ENCODE measurements at places on chromosomes 1 and 21.

GRCh38 chr1:167168424-167168823, 52.3 kb upstream of the POU2F1 start:
- no peak for DNase-seq

DNA sequence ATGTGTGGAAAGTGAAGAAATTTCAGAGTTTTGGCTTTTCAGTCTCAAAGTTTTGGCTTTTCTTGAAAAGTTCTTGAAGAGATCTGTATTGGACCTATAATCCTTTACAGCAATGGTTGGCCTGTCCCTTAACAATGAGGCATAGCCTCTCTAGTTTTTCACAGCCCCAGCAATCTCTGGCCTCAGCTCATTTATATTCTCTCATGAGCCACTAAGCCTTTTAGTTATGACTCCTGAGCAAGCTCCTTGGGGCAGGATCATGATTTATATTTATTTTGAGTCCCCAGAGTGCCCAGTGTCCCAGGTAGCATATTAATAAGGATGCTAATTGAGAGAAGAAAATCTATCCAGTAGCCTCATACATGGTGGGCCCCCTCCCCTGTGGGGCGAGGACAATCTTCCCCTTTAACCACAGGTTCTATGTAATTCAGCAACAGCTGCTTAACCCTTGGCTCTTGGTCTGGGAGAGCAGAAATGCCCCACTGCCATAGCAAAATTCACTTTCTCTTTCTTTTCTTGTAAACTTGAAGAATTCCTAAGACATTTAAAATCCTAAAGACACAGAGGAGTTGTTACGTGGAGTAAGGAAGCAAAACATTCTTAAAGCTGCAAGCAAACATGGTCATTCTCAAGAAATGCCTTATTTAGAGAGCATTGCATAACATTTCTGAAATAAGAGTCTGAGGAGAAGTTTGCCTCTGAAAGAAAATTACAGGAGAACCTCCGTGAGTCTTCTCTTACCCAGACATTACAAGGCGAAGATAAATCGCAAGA, 6.3 kb downstream of the NGF start:
- no peak for DNase-seq

- no peak for DNase-seq
Observed at GRCh38 chr21:42845296-42845965, 33.9 kb downstream of the WDR4 start.

GRCh38 chr1:3283849-3284248, 170.6 kb upstream of the ARHGEF16 start:
- no peak for DNase-seq

DNA sequence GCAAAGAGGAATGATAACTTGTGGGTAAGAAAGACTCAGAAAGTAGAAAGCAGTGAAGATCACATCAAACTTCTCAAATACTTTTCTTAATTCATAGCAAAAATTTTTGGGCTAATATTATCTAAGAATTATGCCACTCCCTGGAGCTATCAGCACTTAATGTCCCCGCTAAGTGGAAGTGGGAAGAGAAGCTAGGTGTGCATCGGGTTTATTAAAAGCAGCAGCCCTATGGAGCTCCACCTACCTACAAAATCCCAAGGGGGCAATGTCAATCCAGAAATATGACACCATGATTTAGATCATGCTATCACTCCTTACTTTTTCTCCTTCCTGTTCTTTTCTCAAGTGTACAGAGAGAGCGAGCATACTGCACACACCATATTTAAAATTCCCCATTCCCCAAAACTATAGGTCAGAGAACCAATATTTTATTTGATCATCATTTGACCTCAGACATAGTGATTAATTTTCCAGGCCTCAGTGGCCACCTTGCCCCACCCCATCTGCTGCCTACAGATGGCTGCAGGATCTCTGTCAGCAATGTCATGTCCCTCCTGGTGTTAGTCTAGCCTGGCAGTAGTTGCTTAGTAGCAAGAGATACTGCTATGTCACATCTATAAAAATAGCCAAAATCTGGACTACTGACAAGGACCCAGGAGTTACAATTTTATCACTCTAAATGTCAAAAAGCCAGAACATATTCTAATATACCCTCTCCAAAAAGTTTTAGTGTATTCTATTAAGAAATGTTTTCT, 66.6 kb downstream of the MAP3K21 start:
- no peak for DNase-seq

GRCh38 chr1:231800108-231800507, 173.5 kb downstream of the DISC1 start:
- no peak for DNase-seq

DNA sequence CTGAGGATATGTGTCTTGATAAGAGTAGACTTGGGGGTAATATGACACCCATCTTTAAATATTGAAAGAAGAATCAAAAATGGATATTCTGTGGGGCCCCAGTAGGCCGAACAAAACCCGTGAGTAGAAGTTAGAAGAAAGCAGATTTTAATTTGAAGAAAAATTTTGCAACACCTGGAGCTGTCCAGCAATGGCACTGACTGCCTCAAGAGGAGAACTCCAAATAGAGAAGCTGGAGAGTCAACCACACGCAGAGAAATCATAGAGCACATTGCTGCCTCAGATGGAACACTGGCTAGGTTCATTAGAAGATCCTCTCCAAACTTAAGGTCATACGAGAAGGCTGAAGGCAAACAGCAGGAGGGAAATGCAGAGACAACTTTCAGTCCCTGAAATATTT, 6.8 kb downstream of the NHLH1 start:
- no peak for DNase-seq

- no peak for DNase-seq
Observed at GRCh38 chr1:18651713-18652112, 21.1 kb downstream of the PAX7 start.

GRCh38 chr1:210647406-210648333, 319.0 kb downstream of the HHAT start:
- no peak for DNase-seq

GRCh38 chr1:228497817-228498216, 10.6 kb downstream of the RNF187 start:
- no peak for DNase-seq

- DNase-seq, result no peak
Observed at GRCh38 chr21:15840406-15840805, 110.6 kb downstream of the USP25 start.
